ENCODE measurements at places on chromosomes 7 and 10.

DNA sequence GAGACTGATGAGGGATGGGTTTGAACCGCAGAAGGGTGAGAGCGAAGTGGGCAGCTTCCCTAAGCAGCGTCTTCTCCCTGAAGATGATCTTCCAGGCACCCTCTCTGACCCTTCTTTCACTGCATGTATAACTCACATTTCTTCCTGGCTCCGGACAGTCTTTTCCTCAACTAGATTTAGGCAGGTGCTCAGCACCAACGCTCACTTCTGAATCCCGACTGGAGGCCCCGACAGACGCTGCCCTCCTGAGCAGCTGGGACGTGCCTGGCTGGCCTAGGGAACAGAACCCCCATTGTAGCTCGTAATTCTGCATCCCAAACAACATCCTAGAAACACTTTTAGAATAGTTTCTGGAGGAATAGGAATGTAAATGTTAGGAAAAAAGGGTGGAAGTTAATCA lies 206.6 kb downstream of the DIP2C start:
- H3K4me1 ChIP-seq, result peaks cover 9% of the 10 kb centered on the region
- no peak for DNase-seq
- H3K36me3 ChIP-seq, result no peaks in the 10 kb centered on the region
- H3K27ac ChIP-seq, result no peak overlapping the region

DNA sequence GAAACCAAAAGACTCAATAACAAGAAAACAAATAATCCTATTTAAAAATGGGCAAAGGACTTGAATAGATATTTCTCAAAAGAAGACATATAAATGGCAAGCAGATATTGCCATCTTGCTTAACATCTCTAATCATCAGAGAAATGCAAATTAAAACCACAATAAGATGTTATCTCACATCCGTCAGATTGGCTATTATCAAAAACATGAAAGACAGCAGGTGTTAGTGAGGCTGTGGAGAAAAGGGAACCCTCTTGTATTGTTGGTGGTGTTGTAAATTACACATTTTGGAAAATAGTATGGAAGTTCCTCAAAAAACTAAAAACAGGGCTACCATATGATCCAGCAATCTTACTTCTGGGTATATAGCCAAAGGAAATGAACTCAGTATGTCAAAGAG lies 25.7 kb downstream of the OPALIN start:
- H3K27ac ChIP-seq, result no peak overlapping the region
- no peaks in the 10 kb centered on the region for H3K36me3 ChIP-seq
- H3K4me3 ChIP-seq, result no peak overlapping the region

DNA sequence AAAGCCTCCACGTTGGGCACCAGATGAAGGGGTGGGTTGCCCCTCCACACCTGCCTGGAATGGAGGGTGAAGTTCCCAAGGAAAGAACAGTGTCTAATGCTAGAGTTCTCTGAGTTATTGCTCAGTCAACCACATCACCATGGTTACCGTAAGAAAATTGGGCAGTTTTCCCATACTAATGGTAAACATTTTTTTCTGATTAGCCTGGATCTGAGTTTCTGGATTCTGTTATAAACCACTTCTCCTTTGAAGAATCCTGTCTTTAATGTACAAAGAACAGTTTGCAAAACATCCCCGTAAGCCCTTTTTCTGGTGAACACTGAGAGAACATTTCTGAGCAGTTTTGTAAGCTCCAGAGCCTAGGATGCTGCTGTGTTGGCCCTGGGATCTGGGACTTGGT lies 45.5 kb downstream of the ABCC2 start:
- no peaks in the 10 kb centered on the region for H3K4me1 ChIP-seq
- no peak for DNase-seq
- H3K4me3 ChIP-seq, result no peak overlapping the region

DNA sequence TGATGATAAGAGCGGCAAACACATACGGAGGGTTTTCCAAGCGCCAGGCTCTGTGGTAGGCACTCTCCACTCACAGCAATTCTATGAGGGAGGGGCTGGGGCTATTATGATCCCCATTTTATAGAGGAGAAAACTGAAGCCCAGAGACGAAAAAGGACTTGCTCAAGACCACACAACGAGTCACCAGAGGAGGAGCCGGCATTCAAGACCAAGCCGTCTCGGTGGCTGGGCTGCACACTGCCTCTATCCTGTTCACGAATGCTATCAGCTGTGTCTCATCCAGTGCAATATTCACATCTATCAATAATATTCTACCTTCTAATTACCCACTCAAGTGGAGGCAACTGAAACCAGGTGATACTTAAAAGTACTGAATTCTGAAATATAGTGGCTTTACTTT lies 67.8 kb upstream of the NMT2 start:
- no peak overlapping the region for H3K4me3 ChIP-seq
- H3K4me1 ChIP-seq, result no peaks in the 10 kb centered on the region
- H3K27me3 ChIP-seq, result no peaks in the 10 kb centered on the region
- no peak for DNase-seq
- H3K36me3 ChIP-seq, result no peaks in the 10 kb centered on the region

DNA sequence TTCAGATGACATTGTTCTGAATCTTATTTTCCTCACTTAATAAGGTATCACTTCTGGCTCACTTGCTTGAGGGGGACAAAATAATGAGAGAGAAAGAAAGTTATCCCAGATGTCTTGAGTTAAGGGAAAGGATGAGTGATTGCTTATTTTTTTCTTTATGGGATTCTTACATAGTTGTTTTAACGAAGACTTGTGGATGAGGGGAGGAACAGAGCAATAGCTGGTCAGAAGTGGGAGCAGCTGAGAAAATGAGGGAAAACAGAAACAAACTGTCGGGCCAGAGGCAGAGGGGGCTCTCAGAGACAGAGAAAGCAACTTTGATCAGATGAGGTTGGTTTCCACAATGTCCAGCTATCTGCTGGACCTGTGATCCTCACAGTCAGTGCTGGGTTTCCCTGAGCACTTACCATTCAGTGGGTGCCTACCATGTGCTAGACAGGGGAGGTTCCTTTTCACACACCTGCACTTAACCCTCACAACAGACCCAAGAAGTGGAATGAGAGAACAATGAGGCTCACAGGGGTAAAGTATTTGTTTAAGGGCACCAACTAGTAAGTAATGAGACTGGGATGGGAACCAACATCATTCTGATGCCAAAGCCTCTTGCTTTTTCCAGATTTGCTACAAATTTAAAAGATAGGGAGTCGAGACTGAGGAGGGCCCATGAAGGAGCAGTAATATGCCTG lies 64.2 kb downstream of the BICC1 start:
- no peak for DNase-seq
- no peak overlapping the region for H3K27ac ChIP-seq
- H3K4me1 ChIP-seq, result no peaks in the 10 kb centered on the region
- H3K27me3 ChIP-seq, result no peaks in the 10 kb centered on the region
- H3K4me3 ChIP-seq, result no peak overlapping the region

- no peaks in the 10 kb centered on the region for H3K27me3 ChIP-seq
- DNase-seq, result no peak
- no peak overlapping the region for H3K4me3 ChIP-seq
- no peaks in the 10 kb centered on the region for H3K4me1 ChIP-seq
- H3K27ac ChIP-seq, result no peak overlapping the region
Measured at GRCh38 chr10:72379776-72380175, 25.1 kb upstream of the DNAJB12 start.

DNA sequence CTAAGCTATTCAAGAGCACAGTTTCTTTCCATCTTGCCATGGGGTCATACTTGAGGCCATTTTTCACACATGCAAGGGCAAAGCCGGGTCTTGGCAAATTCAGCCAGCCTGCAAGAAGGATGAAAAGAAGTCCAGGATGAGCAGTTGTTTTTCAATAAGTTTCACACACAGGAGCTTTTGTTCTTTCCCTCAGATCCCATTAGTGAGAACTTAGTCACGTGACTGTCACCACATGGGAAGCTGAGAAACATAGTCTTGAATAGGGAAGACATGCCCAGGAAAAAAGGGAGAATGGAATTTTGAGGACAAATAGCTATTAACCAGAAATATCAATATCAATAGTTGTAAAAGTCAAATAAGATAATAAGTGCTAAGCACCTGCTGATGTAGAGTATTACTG lies 137.7 kb downstream of the AHR start:
- no peak overlapping the region for H3K4me3 ChIP-seq
- no peak overlapping the region for H3K27ac ChIP-seq
- H3K36me3 ChIP-seq, result no peaks in the 10 kb centered on the region
- H3K4me1 ChIP-seq, result no peaks in the 10 kb centered on the region

DNA sequence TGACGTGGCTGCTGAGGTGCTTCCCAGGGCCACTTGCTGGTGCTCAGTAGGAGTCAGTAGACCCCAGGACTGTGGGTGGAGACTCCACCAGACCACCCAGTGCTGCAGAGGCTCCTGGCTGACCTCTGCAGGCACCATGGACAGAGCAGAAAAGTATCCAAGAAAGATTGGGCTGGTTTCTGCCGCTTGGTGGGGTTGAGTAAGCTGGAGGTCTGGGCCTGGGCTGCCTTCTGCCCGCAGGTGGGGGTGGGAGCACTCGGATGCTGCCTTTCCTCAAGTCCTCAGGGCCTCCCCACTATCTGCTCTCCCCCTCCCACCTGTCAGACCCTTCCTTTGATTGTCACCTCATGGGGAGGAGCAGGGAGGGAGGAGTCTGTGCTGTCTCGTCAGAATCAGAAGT lies 91.6 kb downstream of the WDR37 start:
- no peak overlapping the region for H3K27ac ChIP-seq
- H3K27me3 ChIP-seq, result no peaks in the 10 kb centered on the region
- no peak overlapping the region for H3K4me3 ChIP-seq
- DNase-seq, result no peak

DNA sequence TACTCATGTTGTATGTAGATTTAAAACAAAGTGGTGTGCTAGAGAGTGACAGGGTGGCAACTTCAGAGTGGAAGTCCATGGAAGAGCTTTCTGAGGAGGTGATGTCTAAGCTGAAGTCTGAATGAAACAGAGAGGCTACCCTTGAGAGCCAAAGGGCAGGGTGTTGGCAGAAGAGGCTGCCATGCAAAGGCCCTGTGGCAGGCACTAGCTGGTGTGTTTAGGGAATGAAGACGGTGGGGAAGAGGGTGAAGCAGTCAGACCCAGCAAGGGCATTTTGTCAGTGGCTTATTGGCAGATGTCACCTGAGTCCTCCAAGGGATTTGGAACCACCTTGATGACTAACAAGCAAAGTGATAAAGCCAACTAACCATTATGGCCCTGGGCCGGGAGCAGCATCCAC lies 3.7 kb upstream of the CAMK2B start:
- peaks cover 3% of the 10 kb centered on the region for H3K27me3 ChIP-seq
- no peaks in the 10 kb centered on the region for H3K36me3 ChIP-seq
- DNase-seq, result no peak
- H3K27ac ChIP-seq, result no peak overlapping the region
- H3K4me3 ChIP-seq, result no peak overlapping the region
- no peaks in the 10 kb centered on the region for H3K4me1 ChIP-seq

DNA sequence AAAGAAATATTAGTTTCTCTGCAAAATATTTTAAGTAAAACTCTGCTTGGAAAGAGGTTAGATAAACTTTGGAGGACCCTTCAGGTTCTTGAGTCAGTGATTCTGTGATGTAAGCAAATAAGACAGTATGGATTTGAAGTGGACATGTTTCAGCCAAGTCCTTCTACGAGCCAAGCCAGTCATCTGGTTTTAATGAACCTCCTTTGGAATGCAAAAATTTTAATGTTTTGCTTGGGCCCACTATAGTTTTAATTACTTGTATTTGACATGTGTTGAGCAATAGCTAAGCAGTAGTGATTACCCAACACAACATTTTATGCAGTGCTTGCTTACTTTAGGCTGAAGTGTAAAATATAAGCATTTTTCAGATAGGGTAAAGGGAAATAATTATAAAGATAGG lies 296.3 kb upstream of the SEMA3D start:
- no peak overlapping the region for H3K4me3 ChIP-seq
- no peak overlapping the region for H3K27ac ChIP-seq
- DNase-seq, result no peak
- H3K4me1 ChIP-seq, result no peaks in the 10 kb centered on the region
- no peaks in the 10 kb centered on the region for H3K27me3 ChIP-seq

GRCh38 chr7:150514748-150515222 lies at the start of gene GIMAP7:
GIMAP7 (plus strand) TSS chr7:150514872; CDS start chr7:150519975, 5,103 bp downstream.
- DNase-seq, result peak; percentile 84
- peak within 1 kb of the TSS; percentile 77 for H3K27ac ChIP-seq
- no peaks in the 10 kb centered on the region for H3K27me3 ChIP-seq

DNA sequence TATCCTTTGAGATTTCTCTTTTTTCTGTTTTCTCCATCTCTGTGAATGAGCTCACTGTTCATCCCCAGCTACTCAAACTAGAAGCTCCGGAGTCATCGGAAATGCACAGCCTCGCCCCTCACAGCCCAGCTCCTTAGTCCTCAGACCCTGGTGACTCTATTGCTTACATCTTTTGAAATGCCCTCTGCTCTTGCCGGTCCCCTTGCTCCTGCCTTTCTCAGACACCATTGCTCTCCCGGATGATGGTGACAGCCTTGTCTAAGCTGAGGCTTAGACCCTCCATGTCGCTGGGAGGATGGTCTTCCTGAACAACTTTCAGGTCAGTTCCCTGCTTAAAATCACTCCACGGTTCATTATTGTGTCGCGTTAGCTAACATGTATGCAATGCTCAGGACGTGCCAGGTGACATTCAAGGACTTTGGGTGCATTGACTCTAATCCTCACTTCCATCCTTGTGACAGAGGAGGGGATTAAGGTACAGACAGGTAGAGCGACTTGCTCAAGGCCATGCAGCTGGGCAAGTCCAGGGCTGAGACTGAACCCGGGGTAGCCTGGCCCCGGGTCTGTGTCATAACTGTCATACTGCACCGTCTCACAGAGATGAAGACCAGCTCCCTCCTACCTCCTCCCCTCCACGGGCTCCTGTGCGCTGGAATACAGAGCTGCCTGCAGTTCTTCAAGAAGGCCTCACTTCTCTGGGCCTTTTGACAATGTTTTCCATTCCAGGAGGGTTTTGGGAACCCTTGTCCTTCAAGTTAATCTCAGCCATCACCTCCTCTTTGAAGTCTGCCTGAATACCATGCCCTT lies 4.3 kb upstream of the UCMA start:
- no peak overlapping the region for H3K4me3 ChIP-seq
- H3K27me3 ChIP-seq, result no peaks in the 10 kb centered on the region
- no peak for DNase-seq
- no peak overlapping the region for H3K27ac ChIP-seq

- H3K4me3 ChIP-seq, result no peak overlapping the region
- peaks cover 42% of the 10 kb centered on the region for H3K27me3 ChIP-seq
- no peak for DNase-seq
- H3K4me1 ChIP-seq, result no peaks in the 10 kb centered on the region
Measured at GRCh38 chr7:1223196-1223981, 9.3 kb upstream of the UNCX start.

GRCh38 chr10:78518224-78518623 lies 484.6 kb downstream of the RPS24 start:
- H3K27me3 ChIP-seq, result no peaks in the 10 kb centered on the region
- no peak overlapping the region for H3K27ac ChIP-seq
- no peaks in the 10 kb centered on the region for H3K36me3 ChIP-seq
- no peak for DNase-seq

DNA sequence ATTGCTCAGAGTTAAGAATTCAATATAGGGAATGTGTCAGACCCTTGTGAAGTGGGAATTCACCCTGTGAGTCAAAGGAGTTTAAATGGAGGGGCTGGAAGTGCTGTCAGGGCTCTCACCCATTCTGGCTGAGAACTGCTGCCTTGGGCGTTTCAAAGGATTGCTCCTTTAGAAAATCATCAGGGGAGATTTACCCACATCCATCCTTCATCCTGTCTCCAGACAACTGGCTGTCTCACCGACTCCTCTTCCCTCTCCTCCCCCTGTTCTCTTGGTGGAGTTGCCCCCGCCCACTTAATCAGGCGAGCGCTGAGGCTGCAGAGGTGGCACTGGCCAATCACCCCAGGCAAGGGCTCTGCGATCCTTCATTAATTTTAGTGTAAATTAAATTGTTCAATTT lies 554.8 kb downstream of the CALN1 start:
- DNase-seq, result no peak
- H3K36me3 ChIP-seq, result no peaks in the 10 kb centered on the region
- no peaks in the 10 kb centered on the region for H3K4me1 ChIP-seq
- H3K4me3 ChIP-seq, result no peak overlapping the region
- no peaks in the 10 kb centered on the region for H3K27me3 ChIP-seq

All from CD8-positive, alpha-beta memory T cell (primary cell).